Natural killer cell (primary cell): ENCODE measurements at places on chromosomes 12 and 14. TPM values are rescaled to one million over a fixed set of nuclear protein-coding genes. Genes with fewer than 3 reads are reported as not detected.

The LRRK2 gene
- 3.3 TPM for total RNA-seq

- no peaks in the 10 kb centered on the region for H3K36me3 ChIP-seq
- H3K27ac ChIP-seq = no peak overlapping the region
- DNase-seq = no peak
- no peaks in the 10 kb centered on the region for H3K27me3 ChIP-seq
Measured at GRCh38 chr12:76080729-76081415, 3.6 kb downstream of the NAP1L1 start.

DNA sequence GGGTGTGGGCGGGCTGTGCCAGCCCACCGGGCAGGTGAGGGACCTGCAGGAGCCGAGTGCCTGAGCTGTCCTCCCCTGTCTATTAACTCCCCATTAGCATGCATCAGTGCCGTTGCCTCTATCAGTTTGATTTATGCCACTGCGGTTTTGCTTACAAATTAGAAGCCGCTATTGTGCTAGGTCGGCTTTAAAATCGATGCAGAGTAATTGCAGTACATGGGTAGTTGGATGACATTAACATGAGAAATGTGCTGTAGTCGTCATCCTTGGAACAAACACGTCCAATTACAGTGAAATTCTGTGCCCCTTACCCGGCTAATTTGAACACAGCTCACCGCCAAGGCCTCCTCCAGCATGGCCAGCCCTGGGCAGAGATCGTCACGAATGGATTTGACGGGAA is 145.8 kb downstream of the TSPAN9 start:
- H3K4me3 ChIP-seq = no peak overlapping the region
- H3K27me3 ChIP-seq = no peaks in the 10 kb centered on the region
- no peak overlapping the region for H3K27ac ChIP-seq
- no peaks in the 10 kb centered on the region for H3K4me1 ChIP-seq
- no peaks in the 10 kb centered on the region for H3K36me3 ChIP-seq

GRCh38 chr12:4145990-4146859 is 127.3 kb upstream of the CCND2 start:
- no peaks in the 10 kb centered on the region for H3K36me3 ChIP-seq
- peak overlapping the region; percentile 2 for H3K27ac ChIP-seq
- peaks cover 28% of the 10 kb centered on the region for H3K4me1 ChIP-seq
- peak; percentile 56 for DNase-seq
- no peaks in the 10 kb centered on the region for H3K27me3 ChIP-seq

The HOXC12 gene
- total RNA-seq = not detected

DNA sequence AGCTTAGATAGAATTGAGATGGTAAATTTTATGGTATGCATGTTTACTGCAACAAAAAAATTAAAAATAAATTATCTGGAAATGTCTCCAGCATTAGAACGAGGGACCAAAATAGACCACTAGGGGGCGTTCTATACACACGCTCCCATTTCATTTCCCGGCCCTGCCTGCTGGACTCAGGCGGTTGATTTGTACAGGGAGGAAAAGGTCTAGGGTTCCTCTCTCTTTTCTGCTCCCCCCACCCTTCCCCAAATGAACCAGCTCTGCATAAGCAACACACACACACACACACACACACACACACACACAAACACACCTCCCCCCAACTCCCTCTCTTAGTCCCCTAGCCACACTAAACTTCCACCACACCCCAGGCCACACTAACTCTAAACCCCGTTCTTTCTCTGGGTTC is 7.8 kb upstream of the DTX1 start:
- H3K4me3 ChIP-seq = no peak overlapping the region
- H3K27ac ChIP-seq = no peak overlapping the region
- peak; percentile 25 for DNase-seq
- H3K4me1 ChIP-seq = peaks cover 19% of the 10 kb centered on the region
- H3K27me3 ChIP-seq = no peaks in the 10 kb centered on the region

DNA sequence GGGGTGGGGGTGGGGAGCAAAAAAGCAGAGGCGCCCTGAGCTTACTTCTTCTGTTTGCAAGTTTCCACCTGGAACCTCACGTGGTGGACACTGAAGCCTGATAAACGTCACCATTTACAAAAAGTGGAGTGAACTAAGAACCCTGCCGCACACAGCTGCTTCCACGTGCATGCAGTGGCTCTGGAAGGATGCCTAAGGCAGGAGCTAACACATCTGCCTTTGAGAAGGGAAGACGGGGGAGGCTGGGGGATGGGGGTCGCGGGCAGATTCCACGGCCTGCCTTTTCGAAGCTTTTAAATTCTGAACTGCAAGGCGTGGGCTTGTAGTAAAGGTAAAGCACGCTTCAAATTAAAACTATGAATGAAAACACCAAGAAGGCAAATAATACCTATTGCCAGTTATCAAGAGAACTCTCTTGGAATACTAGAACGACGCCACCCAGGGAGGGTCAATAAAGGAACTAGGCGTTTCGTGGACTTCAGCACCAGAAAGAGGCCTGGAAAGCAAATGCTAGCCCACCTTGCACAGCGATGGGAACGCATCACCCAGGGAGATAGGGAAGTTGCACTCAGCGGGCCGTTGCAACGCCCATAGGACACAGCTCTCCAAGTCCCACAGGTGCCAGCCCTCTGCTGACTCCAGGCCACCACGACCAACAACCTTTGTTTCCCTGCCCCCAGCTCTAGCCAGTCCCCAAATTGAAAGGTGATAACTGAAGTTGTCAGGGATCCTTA is 61.8 kb downstream of the TESC start:
- H3K27ac ChIP-seq = no peak overlapping the region
- no peaks in the 10 kb centered on the region for H3K36me3 ChIP-seq
- peaks cover 12% of the 10 kb centered on the region for H3K4me1 ChIP-seq
- no peak for DNase-seq

- H3K4me1 ChIP-seq = no peaks in the 10 kb centered on the region
- H3K4me3 ChIP-seq = no peak overlapping the region
Measured at GRCh38 chr12:75665216-75665615, 153.8 kb upstream of the KRR1 start.

- no peak overlapping the region for H3K27ac ChIP-seq
- no peaks in the 10 kb centered on the region for H3K36me3 ChIP-seq
- no peaks in the 10 kb centered on the region for H3K27me3 ChIP-seq
Measured at GRCh38 chr14:64782196-64782595, 78.0 kb downstream of the PLEKHG3 start.

The UNC79 gene
- total RNA-seq = 0.05 TPM

- no peak overlapping the region for H3K4me3 ChIP-seq
- H3K4me1 ChIP-seq = peaks cover 7% of the 10 kb centered on the region
- H3K27me3 ChIP-seq = no peaks in the 10 kb centered on the region
- H3K27ac ChIP-seq = no peak overlapping the region
Measured at GRCh38 chr12:121388421-121388981, 11.4 kb upstream of the RNF34 start.

DNA sequence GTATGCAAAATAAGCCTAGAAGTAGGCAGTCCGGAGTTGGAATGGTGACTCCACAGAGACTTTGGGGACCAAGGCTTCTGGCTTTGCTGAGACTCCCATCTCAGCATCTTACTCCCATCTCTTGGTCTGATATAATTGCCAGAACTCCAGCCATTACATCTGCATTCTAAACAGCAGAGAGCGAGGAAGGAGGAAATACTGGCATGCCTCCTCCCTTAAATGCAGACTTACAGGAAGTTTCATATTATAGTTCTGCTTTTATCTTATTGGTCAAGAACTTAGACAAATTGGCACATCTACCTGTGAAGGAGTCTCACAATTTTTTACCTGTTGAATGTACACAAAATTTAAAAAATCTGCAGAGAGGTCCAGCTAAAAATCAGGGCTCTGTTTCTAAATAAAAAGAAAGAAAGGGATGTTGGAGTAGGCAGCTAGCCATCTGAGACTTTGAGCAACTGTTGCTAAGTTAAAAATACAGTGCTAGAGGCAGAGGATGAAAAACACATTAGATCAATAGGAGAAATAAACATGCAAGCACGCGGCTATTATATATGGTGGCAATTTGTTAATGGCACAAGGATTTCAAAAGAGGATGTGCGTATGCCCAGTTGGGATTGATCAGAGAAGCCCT is 209.9 kb upstream of the HMGA2 start:
- no peaks in the 10 kb centered on the region for H3K36me3 ChIP-seq
- no peaks in the 10 kb centered on the region for H3K27me3 ChIP-seq
- no peak for DNase-seq
- no peak overlapping the region for H3K4me3 ChIP-seq

The COL2A1 gene
- total RNA-seq = not detected

- no peaks in the 10 kb centered on the region for H3K4me1 ChIP-seq
- H3K27ac ChIP-seq = no peak overlapping the region
- no peak for DNase-seq
- no peaks in the 10 kb centered on the region for H3K36me3 ChIP-seq
- H3K4me3 ChIP-seq = no peak overlapping the region
Measured at GRCh38 chr14:26410189-26410685, 187.6 kb downstream of the NOVA1 start.

The KLRC2 gene
- total RNA-seq = 3.0 TPM

The CCDC85C gene
- 2.8 TPM for total RNA-seq

- H3K36me3 ChIP-seq = no peaks in the 10 kb centered on the region
- H3K4me3 ChIP-seq = no peak overlapping the region
- H3K4me1 ChIP-seq = no peaks in the 10 kb centered on the region
- H3K27me3 ChIP-seq = no peaks in the 10 kb centered on the region
- no peak overlapping the region for H3K27ac ChIP-seq
Measured at GRCh38 chr14:104229534-104230055, 91.2 kb downstream of the KIF26A start.

The BRMS1L gene
- 6.3 TPM for total RNA-seq

DNA sequence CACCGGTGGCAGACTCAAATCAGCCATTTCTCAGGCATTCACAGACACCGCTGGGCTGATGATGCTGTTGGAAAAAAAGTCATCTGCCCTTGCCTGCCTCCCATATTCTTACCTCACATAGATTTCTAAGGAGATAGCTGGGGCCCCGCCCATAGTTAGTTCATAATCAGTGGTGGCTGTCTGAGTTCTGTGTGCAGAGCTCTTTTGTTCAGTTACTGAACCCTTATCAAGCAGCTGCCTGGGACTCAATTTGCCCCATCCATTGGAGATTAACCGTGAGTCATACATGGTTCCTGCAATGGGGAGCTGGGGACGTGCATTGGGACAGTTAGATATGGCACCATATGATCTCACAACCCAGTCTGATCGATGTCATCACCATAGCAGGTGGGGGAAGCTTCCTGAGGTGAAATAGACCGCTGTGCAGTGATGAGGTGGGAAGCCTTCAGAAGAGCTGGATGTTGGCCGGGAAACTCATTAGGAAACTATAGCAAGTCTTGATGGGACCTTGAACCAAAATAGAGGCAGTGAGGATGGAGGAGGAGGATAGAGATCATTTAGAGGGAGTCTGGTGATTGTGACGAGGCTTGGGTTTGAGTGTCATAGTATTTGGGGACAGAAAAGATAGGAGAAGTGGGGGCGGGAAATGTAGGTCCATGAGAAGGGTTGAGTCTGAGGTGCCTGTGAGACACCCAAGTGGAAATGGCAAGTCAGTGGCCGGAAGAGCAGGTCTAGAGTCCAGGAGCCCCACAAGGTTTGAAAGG is 147.8 kb downstream of the GCH1 start:
- no peaks in the 10 kb centered on the region for H3K36me3 ChIP-seq
- H3K4me3 ChIP-seq = no peak overlapping the region
- no peaks in the 10 kb centered on the region for H3K27me3 ChIP-seq
- no peak overlapping the region for H3K27ac ChIP-seq

DNA sequence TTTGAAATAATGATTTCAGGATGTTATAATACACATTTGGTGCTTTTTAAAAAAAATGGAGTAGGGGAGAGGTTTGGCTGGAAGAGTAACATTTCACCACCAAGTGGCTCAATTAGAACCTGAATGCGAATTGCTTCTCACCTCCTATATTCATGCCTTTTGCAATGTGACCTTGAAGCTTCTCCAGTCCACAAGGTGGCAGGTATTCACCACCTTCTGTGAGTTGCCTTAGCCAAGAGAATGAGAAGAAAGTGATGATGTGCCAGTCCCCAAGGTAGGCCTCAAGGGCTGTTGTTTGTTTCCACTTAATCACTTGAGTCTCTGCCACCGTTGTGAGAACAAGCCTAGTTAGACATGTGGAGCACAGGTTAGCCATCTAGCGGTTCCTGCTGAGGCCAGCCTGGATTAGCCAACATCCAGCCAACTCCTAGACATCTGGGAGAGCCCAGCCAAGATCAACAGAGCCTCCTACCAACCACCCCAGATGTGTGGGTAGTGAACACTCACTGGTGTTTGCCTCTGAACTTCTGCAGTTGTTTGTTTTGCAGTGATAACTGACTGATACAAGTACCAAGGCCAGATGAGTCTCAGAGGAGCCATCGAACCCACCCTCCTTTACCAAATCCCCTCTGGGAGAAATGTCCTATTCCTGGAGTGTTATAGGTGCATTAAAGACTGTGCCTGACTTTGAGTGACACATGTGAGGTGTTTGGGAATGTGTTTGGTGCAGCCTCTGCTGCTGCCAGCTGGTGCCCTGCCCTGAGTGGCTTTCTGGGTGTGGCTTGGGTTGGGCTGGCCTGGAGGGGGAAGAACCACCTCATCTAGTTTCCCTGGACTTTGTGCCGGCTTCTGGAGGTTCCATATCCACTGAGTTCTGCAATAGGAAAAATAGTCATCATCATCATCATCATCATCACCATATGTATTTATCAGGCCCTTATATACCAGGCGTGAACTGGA is 132.5 kb upstream of the RFLNA start:
- no peak overlapping the region for H3K27ac ChIP-seq
- no peaks in the 10 kb centered on the region for H3K4me1 ChIP-seq
- no peaks in the 10 kb centered on the region for H3K27me3 ChIP-seq
- peak; percentile 17 for DNase-seq

The CLECL1 gene
- total RNA-seq = 0.72 TPM

The CNIH1 gene
- 25.7 TPM for total RNA-seq

The EIF2S3B gene
- total RNA-seq = not detected

The RNASE3 gene
- not detected for total RNA-seq

GRCh38 chr14:105026033-105026785 is 5.3 kb upstream of the CDCA4 start:
- no peak overlapping the region for H3K4me3 ChIP-seq
- DNase-seq = no peak
- H3K27me3 ChIP-seq = no peaks in the 10 kb centered on the region
- peak overlapping the region; percentile 30 for H3K27ac ChIP-seq
- peaks cover 24% of the 10 kb centered on the region for H3K4me1 ChIP-seq

DNA sequence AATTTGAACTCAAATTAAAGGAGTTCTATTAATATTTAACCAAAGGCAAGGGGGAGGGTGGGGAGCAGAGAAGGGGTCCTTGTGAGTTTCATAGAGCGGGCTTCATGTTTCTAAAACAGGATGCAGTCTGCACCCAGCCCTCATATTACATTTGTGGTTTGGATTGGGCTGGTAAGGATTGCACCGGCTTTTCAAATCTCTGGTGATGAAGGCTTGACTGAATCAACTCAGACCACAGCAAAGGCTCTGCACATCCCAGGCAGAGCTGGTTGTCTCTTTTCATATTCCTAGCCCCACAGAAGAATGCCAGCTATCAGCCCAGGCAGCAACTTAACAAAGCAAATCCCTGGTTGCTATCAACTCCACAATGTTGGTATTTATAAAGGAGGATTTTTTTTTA is 1221.4 kb downstream of the VRK1 start:
- H3K4me1 ChIP-seq = no peaks in the 10 kb centered on the region
- H3K27ac ChIP-seq = no peak overlapping the region
- no peak overlapping the region for H3K4me3 ChIP-seq
- H3K27me3 ChIP-seq = no peaks in the 10 kb centered on the region
- DNase-seq = peak; percentile 68

- H3K27me3 ChIP-seq = no peaks in the 10 kb centered on the region
- no peak overlapping the region for H3K27ac ChIP-seq
- no peaks in the 10 kb centered on the region for H3K36me3 ChIP-seq
- no peak for DNase-seq
- no peaks in the 10 kb centered on the region for H3K4me1 ChIP-seq
Measured at GRCh38 chr14:98599082-98599481, 672.9 kb downstream of the BCL11B start.

GRCh38 chr12:48104531-48104930 is 1.3 kb downstream of the SENP1 start:
- no peaks in the 10 kb centered on the region for H3K27me3 ChIP-seq
- peak overlapping the region; percentile 98 for H3K27ac ChIP-seq
- peaks cover 2% of the 10 kb centered on the region for H3K36me3 ChIP-seq
- DNase-seq = peak; percentile 8
